Kidney (tissue), 22 donors: ENCODE measurements at places on chromosomes 3 and 15.

DNA sequence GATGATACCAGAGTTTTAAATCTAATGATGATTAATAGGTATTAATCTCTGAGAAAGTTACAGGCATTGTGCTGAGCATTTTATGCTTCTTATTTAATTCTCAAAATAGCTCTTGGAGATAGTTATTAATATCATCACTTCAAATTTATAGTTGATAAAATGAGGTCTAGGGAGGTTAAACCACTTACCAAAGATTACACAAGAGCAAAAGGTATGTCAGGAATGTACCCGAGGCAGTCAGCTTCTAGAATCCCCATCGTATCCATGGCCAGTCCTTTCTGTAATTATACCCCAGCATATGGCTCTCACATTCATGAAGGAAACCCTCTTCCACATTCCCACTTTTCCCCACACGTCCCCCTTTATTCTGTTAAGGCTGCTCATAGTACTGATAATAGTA lies 421.3 kb downstream of the PYDC2 start:
- no peak for DNase-seq

- DNase-seq = no peak
Measured at GRCh38 chr15:78714890-78715289, 73.9 kb upstream of the CHRNB4 start.

DNA sequence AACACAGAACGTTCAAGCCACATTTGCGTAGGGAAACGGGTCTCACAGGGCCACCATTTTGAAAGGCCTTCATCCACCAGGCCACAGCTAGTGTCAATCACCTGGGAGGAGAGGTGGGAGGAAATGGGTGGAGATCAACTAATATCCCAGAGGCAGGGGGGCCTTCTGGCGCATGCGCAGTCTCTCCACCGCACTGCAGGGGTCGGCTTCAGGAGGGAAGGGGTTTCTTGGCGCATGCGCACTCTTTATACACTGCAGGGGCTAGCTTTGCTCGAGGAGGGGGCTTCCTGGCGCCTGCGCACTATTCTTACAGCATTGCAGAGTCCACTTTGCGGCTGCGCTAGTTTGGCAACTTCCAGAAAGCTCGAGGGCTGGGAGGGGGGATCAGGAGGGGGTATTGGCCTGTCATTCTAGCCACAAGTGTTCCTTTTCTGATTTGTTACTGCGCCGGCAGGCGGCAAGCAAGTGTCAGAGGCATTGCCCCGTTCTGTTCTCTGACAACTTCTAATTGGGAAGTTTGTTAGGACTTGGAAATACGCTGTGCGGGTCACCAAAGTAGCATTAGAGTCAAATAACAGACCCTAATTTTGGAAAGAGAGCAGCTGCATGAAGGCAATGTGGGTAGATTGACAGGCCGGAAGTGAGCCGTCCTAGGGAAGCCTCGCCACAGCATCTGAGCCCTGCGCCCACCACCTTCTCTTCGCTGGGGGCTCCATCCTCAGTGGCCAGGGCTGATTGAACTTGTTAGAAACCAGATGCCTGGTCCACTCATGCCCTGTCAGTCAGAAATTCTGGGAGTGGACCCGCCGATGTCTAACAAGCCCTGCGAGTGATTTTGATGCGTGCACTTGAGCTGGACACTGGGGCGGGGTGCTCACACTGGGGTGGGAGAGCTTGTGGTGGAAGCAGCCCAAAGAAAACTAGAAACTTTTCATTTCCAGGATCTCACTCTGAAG lies 173.5 kb upstream of the NDN start:
- DNase-seq = peak; percentile 83

- no peak for DNase-seq
Measured at GRCh38 chr3:13004376-13004775, 68.9 kb downstream of the IQSEC1 start.

DNA sequence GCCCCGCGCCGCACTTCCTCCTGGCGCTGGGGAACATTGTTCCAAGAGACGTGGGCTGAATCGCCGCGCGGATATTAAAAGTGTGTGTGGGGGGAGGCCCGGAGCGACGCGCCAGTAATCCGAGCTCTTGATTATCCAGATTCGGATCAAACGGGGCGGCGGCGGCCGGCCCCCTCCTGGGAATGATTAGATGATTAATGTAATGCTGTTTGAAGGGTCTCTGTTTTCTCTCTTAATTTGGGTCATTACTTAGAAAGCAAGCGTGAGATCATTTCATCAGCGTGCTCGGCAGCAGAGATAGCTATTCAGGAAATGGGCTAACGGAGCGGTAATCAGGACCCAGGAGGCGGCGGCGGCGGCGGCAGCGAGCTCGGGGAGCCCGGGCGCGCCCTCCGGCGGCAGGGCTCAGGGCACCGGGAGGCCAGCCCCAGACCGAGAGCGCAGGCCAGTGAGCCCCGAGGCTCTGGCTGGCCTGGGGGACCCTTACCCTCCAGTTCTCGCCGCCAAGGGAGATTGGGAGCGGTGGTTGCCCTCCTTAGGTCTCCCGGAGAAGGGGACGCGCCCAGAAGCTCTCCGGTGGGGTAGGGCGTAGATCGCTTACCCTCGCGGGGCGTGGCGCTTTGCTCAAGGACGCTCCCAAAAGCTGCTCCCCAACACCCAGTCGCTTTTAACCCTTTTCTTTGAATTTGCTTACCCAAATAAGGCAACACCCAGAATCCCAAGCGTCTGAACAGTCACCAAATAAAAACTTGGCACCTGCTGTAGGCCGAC lies 4.5 kb downstream of the FEZF2 start:
- DNase-seq = peak; percentile 18

GRCh38 chr3:171809611-171809860 lies 747 bp downstream of the PLD1 start:
- DNase-seq = no peak

- DNase-seq = no peak
Measured at GRCh38 chr3:184372296-184372821, 5.6 kb downstream of the THPO start.

- DNase-seq = no peak
Measured at GRCh38 chr3:183818706-183819624, 6.4 kb downstream of the MAP6D1 start.

DNA sequence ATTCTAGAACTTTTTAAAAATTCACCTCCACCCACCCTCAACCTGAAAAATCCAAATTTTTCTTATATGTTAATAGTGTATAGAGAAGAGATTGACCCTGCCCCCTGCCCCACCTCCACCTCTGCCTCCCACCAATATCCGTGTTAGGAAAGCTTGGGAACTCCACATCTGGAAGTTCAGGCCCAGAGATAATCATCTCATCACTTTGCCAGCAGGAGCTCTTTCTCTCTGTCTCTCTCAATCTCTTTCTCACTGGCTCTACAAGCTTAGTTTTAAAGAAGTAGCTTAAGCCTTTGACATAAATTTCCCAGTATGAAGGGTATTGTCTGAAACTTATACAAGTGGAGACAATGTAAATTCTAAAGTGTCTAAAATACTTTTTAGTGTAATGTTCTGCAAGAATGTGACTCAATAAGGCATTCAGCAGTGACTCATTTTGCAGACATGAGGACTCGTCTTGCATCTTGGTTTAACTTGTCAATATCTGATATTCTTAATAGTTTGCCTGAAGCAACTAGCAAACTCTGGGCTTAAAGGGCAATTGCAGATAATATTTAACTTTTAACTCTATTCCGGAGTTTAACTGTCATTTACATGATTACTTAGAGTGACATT lies 299.8 kb upstream of the EPHA3 start:
- DNase-seq = peak; percentile 18

- DNase-seq = no peak
Measured at GRCh38 chr3:29827756-29828155, 546.9 kb downstream of the RBMS3 start.

GRCh38 chr3:51355891-51356578 lies 29.1 kb upstream of the MANF start:
- no peak for DNase-seq

GRCh38 chr3:31680072-31680870 lies 147.5 kb downstream of the STT3B start:
- DNase-seq = peak; percentile 77

DNA sequence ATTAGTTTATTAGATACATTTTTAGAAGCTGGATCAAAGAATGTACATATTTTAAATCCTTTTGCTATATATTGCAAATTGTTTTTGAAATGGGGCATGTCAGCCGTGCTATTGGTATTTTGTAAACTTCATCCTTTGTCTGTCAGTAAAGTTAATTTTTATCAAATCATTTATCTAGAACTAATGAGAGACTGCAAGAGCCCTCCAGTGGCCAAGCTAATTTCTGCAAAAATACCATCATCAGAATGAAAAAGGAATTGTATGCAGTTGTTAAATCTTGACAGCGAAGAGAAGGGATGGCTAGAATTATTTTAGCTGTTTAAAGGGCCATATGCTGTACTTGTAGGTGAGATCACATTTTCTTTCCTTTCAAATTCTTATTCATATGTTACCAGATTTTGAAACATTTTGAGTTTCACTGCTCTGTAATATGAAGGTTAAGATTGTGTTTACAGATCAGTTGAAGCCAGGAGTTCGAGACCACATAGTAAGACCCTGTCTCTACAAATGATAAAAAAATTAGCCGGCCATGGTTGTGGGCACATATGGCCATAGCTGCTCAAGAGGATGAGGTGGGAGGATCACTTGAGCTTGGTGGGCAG lies 8.1 kb upstream of the CLDN11 start:
- DNase-seq = no peak

GRCh38 chr3:144270100-144270499 lies 298.5 kb downstream of the DIPK2A start:
- no peak for DNase-seq

GRCh38 chr3:102614021-102614569 lies 179.3 kb downstream of the ZPLD1 start:
- DNase-seq = no peak

- DNase-seq = no peak
Measured at GRCh38 chr3:105626739-105627138, 242.1 kb downstream of the CBLB start.

DNA sequence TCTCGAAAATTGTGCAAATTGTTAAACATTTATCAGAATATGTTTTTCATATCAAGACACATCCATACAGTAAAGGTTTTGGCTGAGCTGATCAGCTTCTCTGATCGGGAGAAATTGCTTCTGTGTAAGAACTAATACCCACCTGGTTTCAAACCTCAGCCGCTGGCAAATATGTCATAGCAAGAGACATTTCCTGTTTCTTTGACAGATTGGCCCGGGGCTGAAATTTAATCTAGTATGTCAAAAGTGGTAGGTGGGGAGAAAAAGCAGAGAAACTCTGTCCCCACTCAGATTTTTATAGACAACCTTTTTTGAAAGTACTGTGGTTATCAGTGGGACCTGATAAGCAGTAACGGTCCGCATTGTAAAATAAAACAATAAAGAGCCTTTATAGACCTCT lies 88.8 kb upstream of the SLC24A5 start:
- no peak for DNase-seq

DNA sequence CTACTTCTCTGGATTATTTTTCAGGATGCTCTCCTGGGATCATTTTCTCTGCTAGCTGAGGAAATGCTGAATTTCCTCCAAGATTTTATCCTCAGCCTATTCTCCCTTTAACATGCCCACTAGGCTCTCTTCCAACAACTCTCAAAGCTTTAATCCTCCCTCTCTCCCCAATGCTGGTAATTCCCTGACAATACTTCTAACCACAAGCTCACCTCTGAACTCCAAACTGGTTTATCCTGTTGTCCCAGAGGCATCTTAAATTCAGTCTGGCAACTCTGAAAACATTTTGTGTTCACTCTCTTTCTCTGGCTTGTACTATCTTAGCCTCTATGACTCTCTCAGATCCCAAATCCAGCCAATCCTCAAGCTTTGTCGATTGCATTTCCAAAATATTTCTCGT lies 490.3 kb downstream of the MECOM start:
- DNase-seq = no peak

- DNase-seq = no peak
Measured at GRCh38 chr15:36527235-36528162, 51.9 kb upstream of the CDIN1 start.

DNA sequence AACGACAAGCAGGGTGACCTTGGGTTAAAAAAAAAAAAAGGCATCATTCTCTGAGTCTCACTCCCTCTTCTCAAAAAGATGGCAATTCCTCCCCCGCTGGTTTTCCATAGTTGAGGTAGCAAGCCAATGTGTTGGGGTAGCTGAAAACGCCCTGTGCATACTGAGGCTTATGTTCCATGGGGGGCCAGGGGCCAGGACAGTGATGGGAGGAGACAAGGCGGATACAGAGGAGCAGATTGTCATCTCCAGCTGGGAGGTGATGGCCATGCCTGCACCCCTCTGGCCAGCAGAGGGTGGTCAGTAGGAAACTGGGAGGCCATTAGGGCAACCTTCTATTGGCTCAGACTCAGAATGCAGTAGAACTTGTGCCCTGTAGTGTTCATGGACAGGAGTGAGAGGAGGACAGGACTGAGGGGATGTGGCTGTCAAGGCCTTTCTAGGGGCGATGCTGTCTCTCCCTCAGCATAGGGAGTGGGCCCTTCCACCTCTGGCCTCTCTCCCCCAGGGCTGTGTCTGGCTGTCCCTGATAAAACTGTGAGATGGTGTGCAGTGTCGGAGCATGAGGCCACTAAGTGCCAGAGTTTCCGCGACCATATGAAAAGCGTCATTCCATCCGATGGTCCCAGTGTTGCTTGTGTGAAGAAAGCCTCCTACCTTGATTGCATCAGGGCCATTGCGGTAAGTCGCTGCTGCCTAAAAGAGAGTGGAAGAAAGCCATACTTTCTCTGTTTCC lies 1.9 kb downstream of the TF start:
- DNase-seq = no peak

GRCh38 chr3:188604651-188605050 lies 450.7 kb downstream of the LPP start:
- no peak for DNase-seq

GRCh38 chr3:102114264-102114979 lies 265.1 kb downstream of the NFKBIZ start:
- DNase-seq = no peak

- no peak for DNase-seq
Measured at GRCh38 chr3:67522081-67522480, 132.3 kb downstream of the SUCLG2 start.

- DNase-seq = no peak
Measured at GRCh38 chr3:58570851-58571250, 6.3 kb downstream of the FAM107A start.

- no peak for DNase-seq
Measured at GRCh38 chr3:193711964-193712598, 119.1 kb downstream of the OPA1 start.

DNA sequence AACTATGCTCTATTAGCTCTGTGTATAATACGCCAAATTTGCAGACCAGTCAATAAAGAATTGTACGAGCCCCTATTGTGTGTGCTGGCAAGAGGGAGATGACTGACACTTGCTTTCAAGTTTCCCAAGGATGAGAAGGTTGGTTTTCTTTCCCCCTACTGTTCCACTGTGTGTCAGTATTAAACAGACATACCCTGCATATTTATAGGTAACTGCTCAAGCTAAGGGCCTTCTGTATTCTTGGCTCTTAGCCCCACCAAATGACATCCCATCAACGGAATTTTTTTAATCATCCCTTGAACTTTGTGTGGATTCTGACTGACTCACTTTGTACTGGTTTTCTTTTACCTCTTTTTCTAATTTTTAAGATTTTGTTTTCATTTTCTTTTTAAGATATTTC lies 60.6 kb upstream of the GYG1 start:
- DNase-seq = no peak
